ENCODE measurements at places on chromosomes 13 and 19.
A peak's percentile ranks its signal among the peaks of the same experiment; 100 is the strongest.

- DNase-seq, result no peak
These were observed 503 bp upstream of the SLC7A9 start for GRCh38 chr19:32869966-32870573.

- DNase-seq, result no peak
These were observed 2646.0 kb upstream of the PCDH20 start for GRCh38 chr13:64061649-64062048.

- no peak for DNase-seq
These were observed 81.6 kb downstream of the CHST8 start for GRCh38 chr19:33703438-33703750.

DNA sequence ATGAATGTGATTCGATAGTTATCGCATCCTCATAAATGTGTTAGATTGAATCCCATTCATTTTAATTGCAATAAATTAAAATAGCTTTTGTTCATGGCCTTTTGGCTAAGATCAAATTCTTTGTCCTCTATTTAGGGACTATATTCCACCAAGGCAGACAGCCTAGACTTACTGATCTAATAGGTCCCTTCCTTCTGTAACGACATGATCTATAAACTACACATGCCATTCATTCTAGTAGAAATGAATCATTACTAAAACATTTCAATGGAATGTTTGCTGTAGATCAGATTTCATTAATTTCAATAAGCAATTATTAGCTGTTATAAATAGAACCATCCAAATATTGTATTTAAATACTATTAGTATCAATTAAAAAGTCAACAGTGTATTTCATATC is 526.6 kb upstream of the KLHL1 start:
- DNase-seq, result no peak

DNA sequence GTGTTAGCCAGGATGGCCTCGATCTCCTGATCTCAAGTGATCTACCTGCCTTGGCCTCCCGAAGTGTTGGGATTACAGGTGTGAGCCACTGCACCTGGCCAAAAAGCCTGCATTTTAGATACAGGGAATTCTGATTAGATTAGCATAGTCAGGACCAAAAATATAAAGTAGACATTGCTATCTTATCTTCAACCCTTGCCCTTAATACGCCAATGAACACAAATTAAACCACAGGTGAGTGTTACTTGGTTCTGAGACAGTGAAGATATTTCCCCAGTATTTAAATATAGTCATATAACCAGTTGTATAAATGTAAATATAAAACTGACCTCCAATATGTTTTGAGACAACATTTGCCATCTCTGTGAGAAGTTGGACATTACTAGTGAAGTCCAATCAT is 52.1 kb upstream of the STK24 start:
- DNase-seq, result no peak

DNA sequence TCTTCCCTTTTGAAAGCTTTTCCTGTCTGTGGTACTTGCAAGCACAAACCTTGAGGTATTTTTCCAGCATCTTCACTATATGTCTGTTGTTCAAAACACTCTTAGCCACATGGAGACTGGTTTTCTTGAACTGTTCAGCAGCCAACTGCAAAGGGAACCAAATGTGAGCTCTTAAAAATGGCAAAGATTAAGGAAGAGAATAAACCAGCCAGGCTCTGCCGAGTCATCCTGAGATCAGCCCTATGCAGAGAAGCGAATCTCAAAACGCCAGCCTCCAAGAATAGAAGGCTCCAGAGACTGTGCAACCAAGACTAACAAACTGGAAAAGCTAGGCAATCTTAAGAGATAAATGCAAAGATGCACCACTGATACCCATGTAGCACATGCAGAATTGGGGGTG is 20.7 kb downstream of the AKAP8 start:
- peak; percentile 35 for DNase-seq

- no peak for DNase-seq
These were observed at the start of gene DIRAS1 for GRCh38 chr19:2720777-2721569. Gene DIRAS1 (minus strand): TSS chr19:2721372. CDS start chr19:2717806, 3,566 bp downstream.

GRCh38 chr19:11766597-11767591 is at the start of gene ZNF441:
Gene ZNF441 (plus strand): TSS chr19:11767000. CDS start chr19:11767194, 194 bp downstream.
- peak; percentile 97 for DNase-seq

GRCh38 chr19:41410336-41411054 is 12.9 kb downstream of the BCKDHA start:
- DNase-seq, result no peak

GRCh38 chr13:44072536-44072935 is 192.8 kb downstream of the LACC1 start:
- no peak for DNase-seq

- DNase-seq, result no peak
These were observed 27.9 kb downstream of the ENOX1 start for GRCh38 chr13:43758834-43759233.

DNA sequence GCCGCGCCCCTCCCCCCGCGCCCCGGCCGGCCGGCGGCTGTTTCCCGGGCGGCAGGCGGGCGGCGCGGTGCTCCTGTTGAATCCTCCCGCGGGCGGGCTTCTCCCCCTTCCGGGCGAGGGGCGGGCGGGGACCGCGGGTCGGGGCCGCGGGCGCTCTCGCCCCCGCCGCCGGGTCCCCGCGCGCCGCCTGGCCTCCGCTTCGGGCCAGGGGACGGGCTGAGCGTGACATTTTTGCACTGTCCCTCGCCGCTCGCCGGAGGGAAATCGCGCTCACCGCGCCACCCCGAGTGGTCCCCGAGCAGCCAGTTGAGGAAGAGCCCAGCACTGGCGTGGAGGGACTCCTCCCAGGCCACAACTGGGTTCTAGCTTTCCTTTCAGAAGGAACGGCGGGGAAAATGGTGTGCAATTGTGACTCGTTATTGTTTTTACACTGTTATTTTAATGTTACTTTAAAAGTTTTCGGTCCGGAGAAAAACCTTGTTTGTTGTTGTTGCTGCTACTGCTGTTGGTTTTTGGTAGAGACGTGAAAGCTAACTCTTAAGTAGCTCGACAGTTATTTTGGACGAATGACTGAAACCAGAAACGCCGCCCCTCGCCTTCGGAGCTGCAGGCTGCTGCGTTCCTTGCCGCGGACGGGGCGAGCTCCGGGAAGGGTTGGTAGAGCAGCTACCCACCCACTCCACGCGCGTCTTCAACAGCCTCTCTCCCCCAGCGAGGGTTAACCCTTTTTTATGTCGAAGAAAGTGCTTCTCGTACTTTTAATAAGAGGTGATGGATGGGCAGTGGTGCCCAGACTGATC is 959 bp downstream of the PDS5B start:
- peak; percentile 62 for DNase-seq

- no peak for DNase-seq
These were observed 29.0 kb upstream of the WASF3 start for GRCh38 chr13:26528527-26528926.

- no peak for DNase-seq
These were observed 9.0 kb upstream of the RASA3 start for GRCh38 chr13:114141261-114141996.

DNA sequence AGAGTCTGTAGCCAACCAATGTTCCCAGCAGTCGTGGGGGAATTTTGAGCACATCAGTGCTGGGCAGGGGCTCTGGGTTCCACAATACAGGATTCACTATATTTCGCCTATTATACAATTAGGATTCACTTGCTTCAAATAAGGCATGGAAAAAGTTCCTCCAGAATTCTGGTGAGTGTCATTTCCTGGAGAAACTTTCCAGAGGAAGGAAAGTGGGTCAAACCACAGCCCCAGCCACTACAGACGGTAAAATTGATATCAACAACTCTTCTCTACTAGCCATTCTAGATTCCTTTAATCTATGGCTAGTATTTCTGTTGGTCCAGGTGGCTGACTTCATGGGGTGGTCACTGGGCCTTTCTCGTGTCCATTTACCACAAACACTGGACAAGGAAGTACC is 10.5 kb downstream of the MYCBP2 start:
- no peak for DNase-seq

DNA sequence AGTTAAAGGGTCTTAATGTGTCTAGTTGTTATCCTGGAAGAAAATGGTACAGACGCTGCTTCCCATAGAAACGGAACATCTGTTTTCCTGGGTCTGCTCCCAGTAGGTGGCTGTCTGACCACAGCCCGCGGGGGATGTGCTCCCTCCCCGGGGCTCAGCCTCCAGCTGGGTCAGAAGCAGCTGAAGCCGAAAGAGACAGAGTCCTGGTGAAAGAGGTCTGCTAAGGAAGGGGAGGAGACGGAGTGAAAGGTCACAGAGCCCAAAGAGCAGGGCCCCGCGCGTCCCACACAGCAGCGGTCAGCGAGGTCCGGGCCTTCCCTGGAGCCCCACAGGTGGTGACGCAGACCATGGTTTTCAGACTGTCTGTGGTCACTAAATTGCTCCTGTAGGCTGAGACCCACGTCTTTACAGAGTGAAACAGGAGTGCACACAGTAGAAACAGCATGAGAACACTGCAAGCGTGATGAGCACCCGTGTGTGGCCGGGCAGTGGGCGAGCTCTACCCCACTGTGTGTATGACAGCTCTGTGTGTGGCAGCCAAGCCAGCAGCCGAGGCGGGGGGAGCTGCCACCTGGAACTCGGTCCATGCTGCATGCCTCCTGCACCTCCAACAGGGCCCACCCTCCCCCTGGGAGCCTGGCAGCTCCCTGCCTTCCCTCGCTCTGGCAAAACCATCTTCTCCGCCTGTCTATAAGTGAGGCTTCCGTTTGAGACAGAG is 52.0 kb upstream of the C13orf46 start:
- DNase-seq, result no peak

DNA sequence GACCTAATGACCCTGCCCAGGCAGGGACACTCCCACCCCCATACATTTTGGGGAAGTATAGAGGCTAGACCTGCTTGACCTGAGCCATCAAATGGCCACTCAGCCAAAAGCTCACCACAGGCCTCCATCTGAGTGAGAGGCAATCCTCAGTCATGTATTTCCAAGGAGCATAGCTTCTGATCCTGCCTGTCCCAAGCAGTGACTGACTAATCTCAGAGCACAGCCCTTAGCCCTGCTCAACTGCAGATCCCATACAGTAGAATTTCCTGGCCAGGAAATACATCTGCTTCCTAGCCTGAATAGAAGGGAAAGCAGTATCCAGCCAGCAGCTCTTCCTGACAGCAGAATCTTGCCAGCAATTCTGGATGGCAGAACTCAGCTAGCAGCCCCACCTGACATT is 880.6 kb upstream of the GPC6 start:
- DNase-seq, result no peak

DNA sequence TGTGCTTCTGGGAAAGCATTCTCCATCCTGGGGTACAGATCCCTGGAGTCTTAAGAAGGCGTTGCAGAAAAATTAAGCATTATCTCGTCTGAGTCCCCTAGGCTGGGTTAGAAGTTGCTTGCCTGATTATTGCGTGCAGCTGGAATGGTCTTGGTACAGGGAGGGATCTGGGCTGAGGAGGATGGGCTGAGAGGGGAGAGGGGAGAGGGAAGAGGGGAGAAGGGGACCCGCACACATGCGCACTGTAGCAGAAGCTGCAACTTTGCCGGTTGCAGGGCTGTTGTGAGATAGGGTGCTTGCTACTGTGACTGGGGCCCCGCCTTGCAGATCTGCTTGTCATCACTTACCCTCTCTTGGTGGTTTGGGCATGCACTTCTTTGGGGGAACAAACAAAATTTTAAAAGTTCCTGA is 316.8 kb downstream of the DLEU7 start:
- DNase-seq, result no peak

GRCh38 chr19:55353356-55353802 is 1.1 kb downstream of the COX6B2 start:
- no peak for DNase-seq

GRCh38 chr19:57558525-57558924 is 1.1 kb downstream of the ZNF550 start:
- DNase-seq, result no peak

DNA sequence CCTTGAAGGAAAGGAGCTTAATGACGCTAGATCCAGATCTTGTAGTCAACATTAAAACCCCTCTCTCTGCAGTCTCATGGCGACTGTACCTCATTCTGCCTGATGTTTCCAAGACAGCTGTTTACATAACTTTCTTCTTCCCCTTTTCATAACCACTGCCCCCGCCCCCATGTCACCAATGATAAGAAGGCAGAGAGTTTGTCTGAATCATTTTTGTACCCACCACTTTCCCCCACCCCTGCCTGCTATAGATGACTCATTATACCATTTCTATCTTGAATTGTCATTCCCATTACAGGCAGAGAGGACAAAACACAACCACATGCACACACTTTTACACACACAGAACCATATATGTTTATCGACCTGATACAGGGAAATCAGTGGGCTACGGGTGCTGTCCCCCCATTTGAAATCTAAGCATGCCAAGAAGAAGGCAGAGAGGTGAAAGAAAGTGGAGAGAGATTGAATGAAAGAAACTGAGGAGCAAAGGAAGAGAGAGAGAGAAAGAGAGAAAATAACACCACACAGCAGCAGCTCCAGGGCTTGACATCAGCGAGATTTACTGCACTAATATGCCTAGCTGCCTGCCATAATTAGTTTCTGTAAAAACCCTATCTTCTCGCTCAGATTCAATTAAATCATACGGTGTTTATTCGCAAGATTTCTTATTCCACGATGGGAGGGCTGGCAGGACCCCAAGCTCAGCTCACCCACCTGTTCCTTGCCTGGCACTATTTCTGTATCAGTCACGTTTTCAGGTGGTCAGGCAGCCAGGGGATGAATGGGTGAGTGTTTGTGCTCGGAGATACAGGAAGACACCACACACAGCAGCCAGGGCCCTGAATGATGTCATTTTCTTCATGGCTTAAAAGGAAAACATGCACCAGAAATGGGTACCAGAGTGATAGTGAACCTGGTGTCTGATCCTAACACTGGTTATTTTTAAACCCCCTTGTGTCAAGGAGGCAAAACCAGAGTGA is 114.3 kb upstream of the SERP2 start:
- DNase-seq, result peak; percentile 94

DNA sequence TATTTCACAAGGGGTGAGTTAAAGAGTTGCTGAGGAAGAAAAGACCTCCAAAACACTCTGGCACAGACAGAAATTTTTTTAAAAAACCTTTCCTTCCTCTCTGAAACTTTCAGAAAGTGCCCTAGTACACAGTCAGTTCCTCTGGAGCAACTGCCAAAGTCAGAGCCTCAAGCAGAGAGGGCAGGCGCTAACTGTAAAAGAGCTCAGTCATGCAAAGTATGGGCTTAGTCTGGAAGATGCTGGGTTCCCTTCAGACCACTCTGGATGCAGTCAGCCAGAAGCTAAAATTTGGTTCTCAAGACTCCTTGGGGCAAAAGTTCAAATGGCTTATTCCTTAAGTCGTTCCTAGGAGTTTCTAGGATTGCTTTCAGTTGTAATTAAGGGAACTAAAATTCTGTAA is 671.6 kb downstream of the PCDH9 start:
- peak; percentile 23 for DNase-seq

Data from suppressor macrophage (primary cell).